Brain pericyte (primary cell): ENCODE measurements at places on chromosomes 16 and 17.

DNA sequence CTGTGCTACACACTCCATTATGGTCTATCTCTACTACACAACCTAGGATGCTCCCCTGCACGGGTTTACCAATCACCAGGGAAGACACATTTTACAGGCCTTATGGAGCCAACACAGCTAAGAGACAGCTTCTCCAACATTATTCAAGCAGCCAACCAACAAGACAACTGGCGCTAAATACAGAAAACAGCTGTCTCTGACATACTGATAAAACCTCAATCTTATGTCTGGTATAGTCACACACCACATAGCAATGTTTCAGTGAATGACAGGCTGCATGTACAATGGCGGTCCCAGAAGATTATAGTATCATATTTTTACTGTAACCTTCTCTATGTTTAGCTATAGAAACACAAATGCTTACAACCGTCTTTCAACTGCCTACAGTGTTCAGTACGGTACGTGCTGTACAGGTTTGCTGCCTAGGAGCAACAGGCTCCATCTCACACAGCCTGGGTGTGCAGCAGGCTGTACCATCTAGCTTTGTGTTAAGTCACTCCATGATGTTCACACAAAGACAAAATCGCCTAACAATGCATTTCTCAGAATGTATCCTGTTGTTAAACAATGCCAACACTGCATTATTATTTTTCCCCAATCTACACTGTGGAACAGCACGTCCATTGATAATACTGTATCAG is 10.9 kb downstream of the USP22 start:
- DNase-seq: no peak

DNA sequence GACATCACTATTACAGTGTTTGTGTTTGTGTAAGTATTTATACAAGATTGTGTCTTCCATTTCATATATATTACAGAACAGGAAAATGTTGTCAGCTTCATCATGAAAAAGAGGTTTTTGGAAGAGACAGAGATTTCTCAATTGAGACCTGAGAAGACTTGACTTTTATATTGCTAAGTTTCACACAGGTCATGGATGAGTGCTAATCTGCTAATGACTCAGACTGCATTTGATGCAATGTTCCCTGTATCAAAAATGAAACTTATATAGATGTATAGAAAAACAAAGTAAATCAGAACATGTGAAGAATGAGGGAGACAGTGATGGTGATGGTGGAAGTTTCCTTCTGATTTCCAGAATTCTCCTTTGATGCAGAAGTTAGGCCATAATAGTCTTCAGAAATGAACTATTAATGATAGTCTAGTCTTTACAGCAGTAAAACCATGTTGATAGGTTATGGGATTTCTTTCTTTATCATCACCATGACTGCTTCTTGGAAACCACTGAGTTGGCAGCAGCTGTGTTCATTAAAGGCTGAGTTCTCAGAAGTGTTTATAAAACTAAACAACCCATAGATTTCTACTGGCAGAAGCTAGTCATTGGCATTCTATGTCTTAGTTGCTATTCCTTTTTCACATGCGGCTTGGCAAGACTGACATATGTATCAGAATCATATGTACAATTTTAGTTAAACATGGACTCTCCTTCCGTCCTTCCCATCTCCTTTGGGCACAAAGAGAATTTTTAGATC is 56.1 kb downstream of the PCTP start:
- no peak for DNase-seq

DNA sequence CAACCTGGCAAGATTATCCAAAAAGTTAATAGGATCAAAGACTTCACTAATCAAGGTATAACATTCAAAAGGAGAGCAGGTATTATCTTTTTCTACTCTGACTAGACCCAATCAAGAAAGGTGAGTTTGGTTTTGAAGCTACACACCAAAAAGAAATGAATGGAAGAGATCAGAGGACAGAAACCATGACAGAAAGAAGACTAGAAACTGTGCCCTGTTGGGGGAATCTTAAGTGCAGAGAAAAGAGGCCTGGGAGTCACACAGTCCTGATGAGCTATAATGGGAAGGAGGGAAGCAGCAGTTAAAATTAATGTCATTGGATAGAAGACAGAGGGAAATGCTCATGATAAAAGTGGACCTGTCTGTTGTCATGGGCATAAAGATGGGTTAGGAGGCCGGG is 17.3 kb downstream of the ZZEF1 start:
- DNase-seq: no peak

GRCh38 chr17:76442341-76443338 is 10.3 kb downstream of the UBE2O start:
- DNase-seq: no peak

DNA sequence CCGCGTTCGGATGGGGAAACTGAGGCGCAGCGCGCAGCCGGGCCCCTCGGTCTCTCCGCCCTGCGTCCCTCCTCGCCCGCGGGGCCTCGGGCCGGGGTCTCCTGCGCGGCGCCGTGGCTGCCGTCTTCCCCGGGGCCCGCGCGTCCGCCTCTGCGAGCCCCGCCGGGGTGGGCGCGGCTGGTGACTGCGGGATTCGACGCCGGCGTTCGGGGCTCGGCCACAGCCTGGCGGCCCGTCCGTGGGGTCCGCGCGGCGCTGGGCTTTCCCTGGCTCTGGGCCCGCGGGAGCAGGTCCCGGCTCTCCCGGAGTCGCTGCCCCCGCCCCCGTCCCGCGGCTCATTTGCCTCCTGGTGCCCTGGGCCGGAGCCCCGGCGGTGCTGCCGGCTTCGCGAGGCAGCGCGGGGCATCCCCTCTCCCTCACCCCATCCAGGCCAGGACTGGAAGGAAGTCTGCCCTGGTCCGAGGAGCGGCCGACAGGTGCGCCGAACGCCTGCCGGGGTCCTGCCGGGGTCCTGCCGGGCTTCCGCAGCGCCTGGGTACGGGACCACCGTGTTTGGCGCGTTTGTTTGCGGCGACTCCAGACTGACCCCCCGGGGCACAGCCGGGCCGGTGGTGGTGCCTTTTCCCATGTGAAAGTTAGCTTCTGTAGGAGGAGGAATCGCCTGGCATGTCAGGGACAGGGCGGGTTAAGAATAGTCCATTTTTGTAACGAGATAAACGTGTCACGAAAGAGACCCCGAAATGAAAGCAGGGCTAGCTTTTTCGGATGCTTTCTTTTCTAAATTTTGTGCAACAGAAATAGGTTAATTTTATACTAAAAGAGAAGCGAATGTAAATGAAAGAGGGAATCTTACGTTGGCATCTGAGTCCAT is 671 bp downstream of the CHMP6 start:
- no peak for DNase-seq

DNA sequence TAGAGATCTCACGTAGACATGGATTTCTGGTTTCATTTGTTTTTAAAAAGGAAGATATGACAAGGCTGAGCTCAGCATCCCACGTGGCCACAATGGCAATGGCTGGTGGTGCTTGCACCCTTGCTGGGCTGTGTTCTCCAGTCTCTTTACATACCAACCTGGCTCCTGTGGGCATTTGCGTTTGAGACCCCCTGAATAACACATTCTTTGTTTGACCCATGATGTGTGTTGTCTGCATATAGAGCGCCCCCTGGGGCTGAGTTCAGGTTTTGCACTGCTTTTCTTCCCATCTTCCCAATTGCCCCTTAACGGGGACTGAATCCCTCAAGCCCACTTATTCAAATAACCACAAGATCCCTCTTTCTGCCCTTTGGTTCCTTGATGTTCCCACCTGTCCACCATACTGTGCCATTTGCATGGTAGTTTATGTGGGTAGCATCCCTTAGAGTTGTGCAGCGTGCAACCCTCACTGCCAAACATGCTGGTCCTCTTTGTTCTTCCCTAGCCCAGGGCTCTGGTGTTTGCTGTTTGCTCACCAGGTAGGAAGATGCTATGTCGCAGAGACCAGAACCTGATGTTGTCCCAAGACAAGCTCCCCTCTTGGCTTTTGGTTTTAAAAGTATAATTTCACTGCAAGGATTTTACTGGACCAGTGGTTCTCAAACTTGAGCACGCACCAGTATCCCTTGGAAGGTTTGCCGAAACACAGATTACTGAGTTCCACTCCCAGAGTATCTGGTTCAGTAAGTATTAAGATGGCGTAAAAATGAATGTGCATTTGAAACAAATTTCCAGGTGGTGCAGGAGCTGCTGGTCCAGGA is 38.5 kb upstream of the NKD1 start:
- DNase-seq: no peak

DNA sequence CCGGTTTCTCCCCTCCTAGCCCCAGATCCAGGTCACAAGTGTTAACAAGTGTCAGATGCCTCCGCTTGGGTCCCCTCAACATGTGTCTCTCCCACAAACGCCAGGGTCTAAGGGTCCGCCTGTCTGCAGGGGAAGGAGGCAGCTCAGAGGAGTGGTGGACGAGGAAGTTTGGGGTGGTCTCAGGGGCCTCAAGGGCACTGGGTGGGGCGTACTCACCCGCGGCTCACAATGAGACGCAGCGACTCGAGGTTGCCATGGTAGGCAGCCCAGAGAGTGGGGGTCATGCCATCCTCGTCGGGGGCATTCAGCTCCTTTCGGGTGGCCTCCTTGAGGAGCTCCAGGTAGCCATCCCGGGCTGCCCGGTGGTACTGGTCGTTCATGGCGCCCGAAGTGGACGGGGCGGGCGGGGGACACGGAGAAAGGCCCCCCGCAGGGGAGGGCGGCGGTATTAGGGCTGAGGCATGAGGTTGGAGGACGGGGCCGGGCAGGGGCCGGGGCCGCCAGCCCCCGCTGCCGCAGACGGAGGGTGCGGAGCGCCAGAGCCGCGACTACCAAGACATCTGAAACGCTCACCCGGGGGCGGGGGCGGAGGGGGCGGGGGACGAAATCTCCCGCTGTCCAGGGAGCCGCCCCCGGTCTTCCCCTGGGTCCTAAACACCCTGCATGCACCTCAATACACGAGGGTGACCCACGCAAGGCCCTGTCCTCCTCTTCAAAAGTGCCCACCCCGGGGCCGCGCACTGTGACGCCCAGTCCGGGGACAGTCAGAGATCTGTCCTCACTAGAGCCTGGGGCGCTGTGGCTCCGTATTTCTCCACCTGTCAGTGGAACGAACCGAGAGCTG is at the start of gene USH1G:
TSS of gene USH1G (minus strand) at position 562 of the 844 bp plus-strand sequence. CDS start at position 380, 182 bp downstream.
- DNase-seq: no peak

GRCh38 chr16:77430787-77431585 is 3.8 kb downstream of the ADAMTS18 start:
- DNase-seq: no peak

- peak; percentile 57 for DNase-seq
These were observed at the start of gene SMIM5 for GRCh38 chr17:75632863-75633485. TSS of gene SMIM5 (plus strand) at chr17:75633434. CDS start at chr17:75640202, 6,768 bp downstream.

GRCh38 chr17:81307636-81308560 is 12.8 kb upstream of the SLC38A10 start:
- no peak for DNase-seq

DNA sequence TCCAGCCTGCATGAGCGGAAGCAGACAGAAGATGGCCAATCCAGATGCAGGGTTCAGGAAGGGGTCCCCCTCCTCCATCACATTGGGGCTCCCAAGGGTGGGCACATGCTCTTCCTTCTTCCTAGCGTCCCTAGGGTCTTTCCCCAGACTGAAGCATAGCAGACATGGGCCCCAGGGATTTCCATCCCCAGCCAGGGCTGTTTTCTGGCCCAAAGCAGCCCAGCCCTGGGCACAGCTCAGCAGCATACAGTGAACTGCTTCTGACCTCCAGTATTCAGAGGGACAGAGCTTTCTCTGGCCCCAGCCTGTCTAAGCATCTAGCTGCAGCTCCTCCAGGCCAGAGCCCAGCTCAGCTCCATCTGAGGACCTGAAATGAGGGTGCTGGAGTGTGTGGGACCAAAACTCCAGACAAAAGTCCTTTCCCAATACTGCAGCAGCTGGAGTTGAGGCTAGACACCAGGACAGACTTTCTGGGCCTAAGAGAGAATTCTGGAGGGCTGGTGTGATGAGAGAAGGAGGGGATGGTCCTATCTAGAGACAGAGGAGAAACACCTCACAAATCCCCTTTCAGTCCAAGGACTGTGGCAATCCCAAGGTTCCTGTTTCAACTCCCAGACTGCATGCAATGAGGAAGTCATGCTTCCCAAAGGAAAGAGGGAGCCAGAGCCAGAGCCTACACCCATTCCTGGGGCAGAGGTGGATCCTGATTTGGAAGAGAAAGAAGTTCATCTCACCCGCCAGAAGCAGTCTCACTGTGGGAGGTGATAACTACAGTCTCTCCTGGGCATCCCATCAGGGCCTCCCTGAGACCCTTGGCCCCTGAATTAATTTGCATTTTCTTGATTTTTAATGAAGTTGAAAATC is 4.5 kb upstream of the FOXN1 start:
- DNase-seq: no peak

GRCh38 chr16:87721622-87722585 is 43.9 kb downstream of the KLHDC4 start:
- DNase-seq: no peak

DNA sequence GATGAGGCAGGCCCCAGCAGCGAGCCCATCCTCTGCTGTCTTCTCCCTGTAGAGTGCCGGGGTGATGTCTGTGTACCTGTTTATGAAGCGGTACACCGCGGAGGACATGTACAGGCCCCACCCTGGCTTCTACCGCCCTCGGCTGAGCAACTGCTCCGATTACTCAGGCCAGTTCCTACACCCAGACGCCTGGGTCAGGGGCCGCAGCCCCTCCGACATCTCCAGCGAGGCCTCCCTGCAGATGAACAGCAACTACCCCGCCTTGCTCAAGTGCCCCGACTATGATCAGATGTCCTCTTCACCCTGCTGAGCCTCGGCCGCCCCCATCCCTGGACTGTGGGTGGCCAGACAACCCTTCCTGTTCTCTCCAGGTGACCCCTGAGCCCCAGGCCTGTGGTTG is 50.0 kb downstream of the CACNG5 start:
- no peak for DNase-seq

DNA sequence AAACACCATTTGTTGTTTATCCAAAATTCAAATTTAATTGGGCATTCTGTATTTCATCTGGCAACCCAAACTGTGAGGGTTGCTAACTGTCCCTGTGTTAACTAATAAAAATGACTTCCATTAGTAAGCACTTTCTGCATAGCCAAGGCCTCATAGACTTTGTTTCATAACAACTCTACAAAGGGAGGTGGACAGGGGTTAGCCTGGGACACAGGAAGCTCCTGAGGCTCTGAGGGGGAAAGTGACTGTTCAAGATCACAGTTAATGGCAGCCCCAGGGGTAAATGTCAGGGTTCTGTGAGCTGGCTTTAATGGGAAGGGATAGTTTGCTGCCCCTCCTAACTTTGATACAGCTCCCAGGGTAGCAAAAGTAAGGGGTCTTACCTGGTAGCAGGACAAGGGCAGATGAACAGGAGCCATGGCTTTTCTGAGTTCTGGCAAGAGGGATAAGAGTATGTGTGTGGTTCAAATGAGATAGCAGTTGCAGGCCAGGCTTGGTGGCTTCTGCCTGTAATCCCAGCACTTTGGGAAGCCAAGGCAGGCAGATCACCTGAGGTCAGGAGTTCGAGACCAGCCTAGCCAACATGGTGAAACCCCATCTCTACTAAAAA is 2.2 kb downstream of the HEATR9 start:
- no peak for DNase-seq

GRCh38 chr16:23521037-23521743 is 10.9 kb upstream of the GGA2 start:
- no peak for DNase-seq

- no peak for DNase-seq
These were observed 80.9 kb upstream of the MED9 start for GRCh38 chr17:17395885-17396284.
